ENCODE measurements at places on chromosomes 16 and 17. TPM values are rescaled to one million over a fixed set of nuclear protein-coding genes. Genes with fewer than 3 reads are reported as not detected.

GRCh38 chr16:9481747-9482730 lies 390.6 kb downstream of the HAPSTR1 start:
- H3K27ac ChIP-seq: no peak overlapping the region
- DNase-seq: no peak
- H3K4me1 ChIP-seq: peaks cover 9% of the 10 kb centered on the region
- no peak overlapping the region for H3K4me3 ChIP-seq

- peaks cover 7% of the 10 kb centered on the region for H3K4me1 ChIP-seq
- H3K36me3 ChIP-seq: no peaks in the 10 kb centered on the region
- H3K27ac ChIP-seq: no peak overlapping the region
- no peak overlapping the region for H3K4me3 ChIP-seq
- peaks cover 2% of the 10 kb centered on the region for H3K27me3 ChIP-seq
These were observed 30.3 kb downstream of the IRF8 start for GRCh38 chr16:85929259-85929721.

GRCh38 chr17:56880133-56880532 lies 33.7 kb downstream of the TRIM25 start:
- H3K4me1 ChIP-seq: no peaks in the 10 kb centered on the region
- no peaks in the 10 kb centered on the region for H3K27me3 ChIP-seq
- H3K27ac ChIP-seq: no peak overlapping the region

- H3K4me3 ChIP-seq: no peak overlapping the region
- no peaks in the 10 kb centered on the region for H3K27me3 ChIP-seq
- peaks cover 89% of the 10 kb centered on the region for H3K36me3 ChIP-seq
- DNase-seq: no peak
- no peak overlapping the region for H3K27ac ChIP-seq
- peaks cover 27% of the 10 kb centered on the region for H3K4me1 ChIP-seq
These were observed 26.0 kb upstream of the NUDT16L1 start for GRCh38 chr16:4667203-4667963.

GRCh38 chr17:78415821-78416711 lies 37.6 kb downstream of the PGS1 start:
- H3K4me1 ChIP-seq: peaks cover 57% of the 10 kb centered on the region
- DNase-seq: no peak
- peak overlapping the region; percentile 61 for H3K27ac ChIP-seq
- no peaks in the 10 kb centered on the region for H3K27me3 ChIP-seq
- peaks cover 68% of the 10 kb centered on the region for H3K36me3 ChIP-seq
- no peak overlapping the region for H3K4me3 ChIP-seq

- no peak overlapping the region for H3K4me3 ChIP-seq
- H3K36me3 ChIP-seq: peaks cover 4% of the 10 kb centered on the region
- no peak overlapping the region for H3K27ac ChIP-seq
- no peak for DNase-seq
- H3K27me3 ChIP-seq: peaks cover 52% of the 10 kb centered on the region
These were observed 906 bp upstream of the CARMIL2 start for GRCh38 chr16:67644038-67644437.

WFIKKN1 gene
- polyA plus RNA-seq: 1.1 TPM

KIF1C gene
- 56.0 TPM for polyA plus RNA-seq

AURKB gene
- polyA plus RNA-seq: 13.1 TPM
